ENCODE measurements at places on chromosomes 11 and 22.
A peak's percentile ranks its signal among the peaks of the same experiment; 100 is the strongest.

- no peak for DNase-seq
Measured at GRCh38 chr11:66426314-66426713, 5.5 kb downstream of the NPAS4 start.

GRCh38 chr11:32312206-32312817 is 123.0 kb downstream of the WT1 start:
- DNase-seq, result no peak

GRCh38 chr11:62394825-62395538 is 23.9 kb upstream of the SCGB1A1 start:
- DNase-seq, result no peak

GRCh38 chr22:44200855-44201550 is 20.3 kb downstream of the PARVG start:
- no peak for DNase-seq

DNA sequence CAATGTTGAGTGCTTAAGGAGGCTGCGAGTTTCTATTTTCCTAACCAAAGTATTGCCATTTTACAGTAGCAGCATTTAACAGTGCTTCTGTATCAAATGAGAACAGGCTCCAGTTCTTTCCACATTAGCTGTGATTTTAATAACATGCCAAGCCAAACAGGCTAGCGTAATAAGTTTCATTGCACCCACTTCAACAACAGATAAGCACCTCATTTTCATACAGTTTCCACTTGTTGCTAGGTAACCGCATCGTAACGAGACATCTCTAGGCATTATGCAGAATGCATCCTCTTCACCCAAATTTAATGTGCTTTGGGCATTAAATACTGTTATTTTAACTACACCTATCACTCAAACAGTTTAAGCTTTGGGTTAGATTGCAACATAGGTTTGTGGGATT is 79.0 kb downstream of the CADM1 start:
- DNase-seq, result no peak

- DNase-seq, result no peak
Measured at GRCh38 chr22:48348855-48349254, 1478.8 kb downstream of the BRD1 start.

DNA sequence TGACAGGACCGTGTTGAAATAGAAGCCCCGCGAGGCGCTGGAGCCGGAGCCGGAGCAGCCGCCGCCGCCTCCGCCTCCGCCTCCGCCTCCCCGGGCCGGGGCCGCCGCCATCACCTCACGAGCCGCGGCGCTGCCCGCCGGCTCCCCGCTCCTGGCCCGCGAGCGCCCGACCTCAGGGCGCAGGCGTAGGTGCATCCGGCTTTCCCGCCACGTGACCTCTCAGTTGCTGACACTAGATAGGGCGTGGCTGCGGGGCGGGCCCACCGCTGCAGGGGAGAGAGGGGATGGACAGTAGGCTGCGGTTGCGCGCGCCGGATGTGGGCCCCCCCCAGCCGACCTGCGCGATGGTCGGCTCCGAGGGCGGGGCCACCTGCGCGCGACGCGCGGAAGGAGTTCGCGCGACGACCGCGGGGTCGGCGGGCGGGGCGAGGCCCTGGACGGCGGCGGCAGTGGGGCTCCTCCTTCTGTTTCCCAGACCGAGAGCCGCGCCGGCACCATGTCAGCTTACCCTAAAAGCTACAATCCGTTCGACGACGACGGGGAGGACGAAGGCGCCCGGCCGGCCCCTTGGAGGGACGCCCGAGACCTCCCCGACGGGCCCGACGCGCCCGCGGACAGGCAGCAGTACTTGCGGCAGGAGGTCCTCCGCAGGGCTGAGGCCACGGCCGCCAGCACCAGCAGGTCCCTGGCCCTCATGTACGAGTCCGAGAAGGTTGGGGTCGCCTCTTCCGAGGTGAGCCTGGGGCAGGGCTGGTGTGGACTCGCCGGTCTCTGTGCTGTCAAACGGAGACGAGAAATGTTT is at the start of the genes PI4KA and SNAP29:
PI4KA (minus strand) TSS at position 197 of the 802 bp plus-strand sequence; CDS start at position 111, 86 bp downstream.
SNAP29 (plus strand) TSS at position 393 of the 802 bp plus-strand sequence; CDS start at position 497, 104 bp downstream.
- peak; percentile 95 for DNase-seq

GRCh38 chr11:108705061-108705460 is 40.2 kb downstream of the DDX10 start:
- no peak for DNase-seq

- no peak for DNase-seq
Measured at GRCh38 chr11:104812103-104812788, 86.0 kb downstream of the CASP12 start.

GRCh38 chr11:94866231-94866822 is 98.2 kb downstream of the AMOTL1 start:
- DNase-seq, result no peak

DNA sequence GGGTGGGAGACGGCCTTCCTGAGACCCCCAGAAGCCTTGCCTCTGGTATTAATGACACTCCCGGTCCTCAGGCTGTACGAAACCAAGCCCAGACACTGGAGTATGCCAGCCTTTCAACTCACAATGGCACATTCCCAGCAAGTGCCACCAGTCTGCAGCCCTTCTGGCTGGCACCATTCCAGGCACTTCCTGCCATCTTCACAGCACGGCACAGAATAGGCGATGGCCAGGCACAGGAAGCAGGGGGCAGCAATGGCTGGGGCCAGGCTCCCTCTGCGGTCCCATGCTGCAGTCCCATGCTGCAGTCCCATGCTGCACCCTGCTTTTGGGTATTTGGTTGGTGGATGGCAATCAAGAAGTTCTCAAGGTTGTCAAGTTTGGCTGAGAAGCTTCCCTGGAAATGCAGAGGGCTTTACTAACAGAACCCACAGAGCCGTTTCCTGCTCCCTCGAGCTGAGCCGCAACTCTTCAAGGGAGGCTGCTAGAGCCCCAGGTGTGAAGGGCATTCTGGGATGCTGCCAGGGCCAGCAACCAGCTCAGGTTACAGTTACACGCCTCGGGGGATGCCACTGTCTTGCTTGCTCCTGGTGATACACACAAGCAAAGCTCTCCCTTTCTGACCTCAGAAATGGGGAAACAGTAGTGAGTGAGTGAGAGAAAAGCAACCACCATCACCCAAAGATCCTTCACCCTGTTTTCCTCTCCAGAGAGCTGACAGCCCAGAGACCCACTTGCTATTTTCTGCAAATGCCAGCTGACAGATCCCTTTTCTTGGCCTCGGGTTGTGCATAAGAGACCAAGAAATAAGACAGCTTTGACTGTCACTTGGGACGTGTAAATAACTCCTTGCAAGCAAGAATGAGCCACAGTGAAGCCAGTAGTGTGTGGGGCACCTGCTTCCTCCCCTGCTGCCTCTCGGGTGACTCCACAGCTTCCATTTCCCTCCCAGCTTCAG is 23.9 kb downstream of the LRFN4 start:
- no peak for DNase-seq

DNA sequence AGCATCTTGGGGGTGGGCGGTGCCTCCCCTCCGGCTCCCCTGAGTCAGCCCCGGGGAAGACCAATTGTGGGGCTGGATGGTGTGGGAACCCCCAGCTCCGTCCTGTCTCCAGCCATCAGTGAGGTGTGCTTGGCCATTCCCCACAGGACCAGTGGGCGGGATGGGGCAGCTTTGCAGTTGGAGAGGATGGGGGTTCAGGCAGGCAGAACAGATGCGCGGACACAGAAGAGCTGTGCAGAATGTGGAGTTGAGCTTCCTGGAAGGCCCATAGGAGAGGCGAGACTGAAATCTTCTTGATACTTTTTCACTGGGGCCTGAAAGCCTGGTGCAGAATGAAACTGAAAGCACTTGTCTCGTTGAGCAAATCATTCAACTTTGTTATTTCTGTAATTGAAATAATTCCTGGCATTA is 23.8 kb downstream of the PARVB start:
- DNase-seq, result no peak

GRCh38 chr11:32400670-32401369 is 34.5 kb downstream of the WT1 start:
- no peak for DNase-seq

GRCh38 chr22:48476577-48476976 is 1351.1 kb downstream of the BRD1 start:
- no peak for DNase-seq

DNA sequence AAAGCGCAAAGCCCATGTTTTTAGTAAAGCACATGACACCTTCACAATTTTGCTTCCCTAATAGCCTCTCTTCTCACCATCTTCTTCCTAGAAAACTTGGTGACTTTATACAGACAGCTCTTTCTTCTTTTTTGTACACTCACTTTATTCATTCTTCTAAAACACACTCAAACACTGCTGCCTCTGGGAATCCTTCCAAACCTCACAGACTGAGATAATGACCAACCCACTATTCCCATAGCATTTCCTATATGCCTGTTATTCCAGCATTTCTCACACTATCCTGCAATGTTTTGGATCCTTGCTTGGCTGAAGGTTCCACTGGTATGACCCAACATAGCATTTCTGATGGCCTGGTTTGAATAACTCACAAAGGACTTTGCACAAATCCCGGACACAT is 442.1 kb upstream of the CCDC90B start:
- DNase-seq, result no peak

GRCh38 chr11:60952742-60953170 is 780 bp upstream of the SLC15A3 start:
- DNase-seq, result no peak

DNA sequence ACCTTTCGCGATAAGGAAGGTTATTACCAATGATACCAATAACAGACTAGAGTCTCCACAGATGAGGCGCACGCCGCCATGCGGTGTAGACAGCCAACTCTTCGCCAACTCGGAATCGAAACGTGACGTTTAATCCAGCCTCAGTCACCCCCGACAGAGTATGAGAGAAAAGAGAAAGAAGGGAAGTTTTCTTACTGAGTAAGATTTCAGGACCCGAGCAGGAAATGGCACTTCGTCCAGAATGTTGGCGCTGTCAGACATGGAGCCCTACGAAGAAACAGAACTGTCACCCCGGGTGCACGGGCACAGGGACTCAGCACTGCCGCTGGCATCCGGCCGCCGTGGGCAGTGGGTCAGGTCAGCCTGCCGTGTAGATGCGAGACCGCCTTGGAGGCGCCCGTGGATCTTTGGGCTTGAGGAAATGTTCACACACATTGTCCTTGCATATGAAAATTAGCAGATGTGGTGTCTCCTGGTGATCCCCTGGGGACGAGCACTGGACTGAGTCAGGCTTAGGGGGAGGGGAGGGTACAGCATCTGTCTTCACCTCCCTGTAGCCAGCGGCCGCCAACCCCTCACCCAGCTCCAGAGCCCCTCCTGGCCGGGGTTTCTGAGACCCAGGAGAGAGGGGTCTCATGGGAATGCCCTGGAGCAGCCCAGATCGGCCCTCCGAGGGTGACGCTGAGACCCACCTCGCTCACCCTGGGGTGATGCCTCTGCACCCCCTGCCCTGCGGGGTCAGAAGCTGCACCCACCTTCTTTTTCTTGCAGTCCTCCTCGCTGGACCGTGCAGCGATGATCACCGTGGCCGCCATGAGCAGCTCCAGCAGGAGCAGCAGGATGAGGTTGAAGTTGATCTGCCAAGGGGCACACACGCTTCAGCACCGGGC is 8.3 kb downstream of the MLC1 start:
- no peak for DNase-seq

DNA sequence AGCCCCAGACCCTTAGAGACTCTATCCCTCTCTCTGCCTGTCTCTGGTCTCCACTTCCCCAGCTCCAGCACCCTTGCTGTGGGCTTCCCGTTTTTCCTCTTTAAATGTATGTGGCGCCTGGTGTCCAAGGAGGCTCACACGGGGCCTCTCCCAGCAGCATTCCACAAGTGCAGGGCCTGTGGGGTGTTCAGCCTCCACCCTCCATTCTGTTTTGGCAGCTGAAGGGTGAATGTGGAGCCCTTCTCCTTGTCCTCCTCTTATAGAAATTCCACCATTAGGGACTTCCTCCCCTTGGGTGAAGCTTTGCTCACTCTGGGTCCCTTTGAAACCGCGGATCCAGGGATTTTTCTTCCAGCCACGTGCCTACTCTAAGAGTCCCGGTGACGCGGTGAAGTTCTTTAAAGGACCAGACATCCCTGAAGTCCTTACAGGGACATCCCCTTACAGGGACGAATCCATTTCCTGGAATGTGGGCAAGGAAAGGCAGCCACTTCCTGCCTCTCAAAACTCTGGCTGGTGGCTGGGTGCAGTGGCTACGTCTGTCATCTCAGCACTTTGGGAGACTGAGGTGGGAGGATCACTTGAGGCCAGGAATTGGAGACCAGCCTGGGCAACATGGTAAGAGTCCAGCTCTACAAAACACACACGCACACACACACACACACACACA is 1.6 kb upstream of the TSPAN18 start:
- no peak for DNase-seq

GRCh38 chr11:65370659-65371049 is 11.8 kb downstream of the SLC25A45 start:
- DNase-seq, result no peak

DNA sequence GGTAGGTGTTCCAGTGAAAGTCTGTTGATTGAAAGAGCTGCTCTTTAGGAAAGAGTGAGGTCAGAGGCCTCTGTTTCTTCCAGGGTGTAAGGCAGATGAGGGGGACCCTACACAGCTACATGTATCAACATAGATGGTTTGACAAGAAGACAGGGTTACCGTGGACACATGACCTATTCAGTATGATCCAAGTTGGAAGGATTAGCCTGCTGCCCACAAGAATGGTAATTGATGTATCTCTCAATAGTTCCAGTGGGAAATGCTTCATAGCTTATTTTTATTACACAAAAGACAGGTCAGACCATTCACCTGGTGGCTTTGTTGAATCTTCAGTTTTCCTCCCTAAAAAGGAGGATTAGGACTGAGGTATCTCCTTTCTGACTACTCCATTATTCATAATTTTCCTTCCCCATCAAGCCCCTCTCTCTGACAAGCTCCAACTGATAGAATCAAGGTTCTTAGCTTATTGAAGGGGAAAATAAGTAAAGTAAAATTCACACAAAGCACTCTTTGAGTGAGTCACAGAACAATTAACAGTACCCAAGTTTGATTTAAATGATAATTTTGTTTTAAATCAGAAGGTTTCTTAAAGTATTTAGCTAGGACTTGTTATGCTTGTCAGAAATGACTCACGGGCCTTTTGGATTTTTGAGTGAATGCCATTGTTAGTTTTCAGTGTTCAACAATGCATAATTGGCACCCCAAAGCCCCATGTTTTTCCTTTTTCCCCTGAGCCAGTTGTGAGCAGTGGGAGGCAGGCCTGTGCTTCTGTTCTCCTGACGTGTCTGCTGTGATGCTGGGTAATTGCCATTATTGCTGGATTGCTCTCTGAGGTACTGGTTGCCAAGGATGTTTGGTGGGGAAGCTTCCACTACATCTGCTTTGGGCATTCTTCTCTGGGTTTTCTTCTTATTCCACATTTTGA is 373.2 kb downstream of the DDX10 start:
- DNase-seq, result no peak

- no peak for DNase-seq
Measured at GRCh38 chr22:35522225-35523149, 18.1 kb upstream of the RASD2 start.

GRCh38 chr22:38602166-38602565 is 32.2 kb upstream of the DMC1 start:
- no peak for DNase-seq

GRCh38 chr22:17260298-17260697 is 41.1 kb upstream of the ADA2 start:
- DNase-seq, result no peak

- DNase-seq, result no peak
Measured at GRCh38 chr11:32821517-32821916, 8.2 kb upstream of the PRRG4 start.

DNA sequence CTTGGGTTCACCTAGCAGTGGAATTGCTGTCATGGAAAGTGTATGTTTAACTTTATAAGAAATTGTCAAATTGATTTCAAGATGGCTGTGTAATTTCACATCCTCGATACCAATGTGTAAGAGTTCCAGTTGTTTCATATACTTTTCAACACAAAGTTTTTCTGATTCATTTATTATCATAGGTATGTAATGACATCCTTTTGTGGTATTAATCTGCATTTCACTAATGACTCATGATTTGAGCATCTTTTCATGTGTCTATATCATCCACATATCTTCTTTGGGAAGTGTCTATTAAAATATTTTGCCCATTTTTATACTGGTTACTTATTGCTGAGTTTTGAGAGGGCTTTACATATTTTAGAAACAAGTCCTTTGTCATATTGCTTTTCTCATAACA is 17.0 kb upstream of the GLYATL1B start:
- DNase-seq, result no peak
